Hepatocyte (in vitro differentiated cells): ENCODE measurements at places on chromosomes 11 and 22. TPM values are rescaled to one million over a fixed set of nuclear protein-coding genes. Genes with fewer than 3 reads are reported as not detected.

DNA sequence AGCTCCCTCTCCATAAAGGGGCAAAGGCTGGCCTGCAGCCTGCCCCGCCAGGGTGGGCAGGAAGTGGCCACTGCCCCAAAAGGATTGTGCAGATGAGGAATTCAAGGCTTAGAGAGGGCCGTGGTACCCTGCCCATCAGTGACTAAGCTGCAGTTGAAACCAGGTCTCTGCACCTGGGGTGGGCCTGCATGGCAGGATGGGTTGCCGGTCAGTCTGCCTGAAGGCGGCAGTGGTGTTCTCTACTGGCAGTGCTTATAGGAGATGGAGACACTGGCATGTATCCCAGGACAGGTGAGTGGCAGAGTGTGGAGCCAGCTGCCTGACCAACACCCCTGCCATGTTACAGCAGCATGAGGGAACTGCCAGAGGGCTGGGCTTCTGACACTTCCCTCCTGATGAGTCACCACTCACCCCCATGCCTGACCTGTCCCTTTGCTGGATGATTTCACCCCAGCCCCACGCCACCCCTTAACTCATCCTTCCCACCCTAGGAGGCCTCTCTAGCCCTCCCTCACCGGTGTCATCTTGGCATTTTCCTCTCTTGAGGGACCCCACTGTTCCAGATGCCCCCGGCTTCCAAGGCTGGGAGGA is 70.2 kb upstream of the LMO1 start:
- DNase-seq, result peak; percentile 43

The OR9G1 gene
- not detected in 2 replicates for polyA plus RNA-seq

The POU2AF3 gene
- polyA plus RNA-seq, result 3.0 and 9.9 TPM in 2 replicates

DNA sequence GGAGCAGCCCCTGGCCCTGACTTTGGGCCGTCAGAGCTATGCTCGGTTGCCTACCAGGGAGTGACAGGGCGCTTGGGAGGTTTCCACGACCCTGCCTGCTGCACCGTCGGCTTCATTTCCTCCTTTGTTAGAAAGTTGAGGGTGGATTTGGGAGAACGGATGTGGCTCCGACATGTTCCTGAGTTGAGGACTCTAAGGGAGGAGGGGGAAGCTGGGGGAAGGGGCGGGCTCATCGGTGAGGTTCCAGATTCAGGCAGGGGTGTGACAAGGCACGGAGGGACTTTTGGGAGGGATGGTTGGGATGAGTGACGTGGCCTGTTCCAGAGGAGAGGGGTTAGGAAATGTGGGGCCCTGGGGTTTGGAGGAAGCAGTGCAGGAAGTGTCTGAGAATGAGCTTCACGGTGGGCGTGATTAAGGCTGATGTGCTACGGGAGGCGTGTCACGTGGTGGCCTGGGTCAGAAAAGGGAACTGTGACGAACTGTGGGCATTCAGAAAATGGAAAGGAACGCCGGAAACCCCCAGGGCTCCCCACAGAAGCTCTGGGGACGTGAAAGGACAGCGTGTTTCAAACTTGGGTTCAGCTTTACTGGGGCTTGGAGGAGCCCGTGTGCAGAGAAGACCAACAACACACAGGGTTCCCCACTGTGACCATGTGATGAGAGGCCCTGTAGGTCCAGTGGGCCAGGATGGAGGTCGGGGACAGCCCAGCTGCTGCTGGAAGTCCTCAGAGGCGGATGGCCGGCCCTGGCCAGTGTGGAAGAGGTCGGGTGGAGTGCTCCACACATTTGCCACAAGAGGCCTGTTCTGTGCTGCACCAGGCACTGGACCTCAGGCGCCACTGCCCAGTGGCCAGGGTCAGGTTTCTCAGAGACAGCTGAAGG is 2.8 kb downstream of the PARVB start:
- DNase-seq, result no peak

GRCh38 chr22:41934284-41935014 is 7.8 kb upstream of the TNFRSF13C start:
- no peak for DNase-seq
